CD4-positive, alpha-beta T cell treated with Interleukin-17A for 4 hours (primary cell): ENCODE measurements at places on chromosomes 3 and 15.

GRCh38 chr3:81884791-81885190 is 123.3 kb upstream of the GBE1 start:
- DNase-seq = no peak

DNA sequence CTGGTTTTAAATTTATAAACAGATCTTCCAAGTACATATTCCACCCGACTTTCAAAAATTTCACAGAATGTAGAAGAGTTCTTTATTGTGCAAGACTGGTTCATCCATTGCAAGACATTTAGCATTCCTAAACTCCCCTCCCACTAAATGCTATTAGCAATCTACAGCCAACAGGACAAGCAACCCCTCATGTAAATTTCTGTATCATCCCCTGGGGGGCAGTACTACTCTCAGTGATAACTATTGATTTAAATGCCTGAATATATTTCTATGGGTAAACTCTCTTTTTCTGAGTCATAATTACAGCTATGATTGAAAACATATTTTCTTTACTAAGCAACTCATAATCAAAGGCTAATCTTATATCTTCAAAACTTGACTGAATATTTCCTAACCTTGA is 10.7 kb upstream of the SLC15A2 start:
- DNase-seq = no peak

DNA sequence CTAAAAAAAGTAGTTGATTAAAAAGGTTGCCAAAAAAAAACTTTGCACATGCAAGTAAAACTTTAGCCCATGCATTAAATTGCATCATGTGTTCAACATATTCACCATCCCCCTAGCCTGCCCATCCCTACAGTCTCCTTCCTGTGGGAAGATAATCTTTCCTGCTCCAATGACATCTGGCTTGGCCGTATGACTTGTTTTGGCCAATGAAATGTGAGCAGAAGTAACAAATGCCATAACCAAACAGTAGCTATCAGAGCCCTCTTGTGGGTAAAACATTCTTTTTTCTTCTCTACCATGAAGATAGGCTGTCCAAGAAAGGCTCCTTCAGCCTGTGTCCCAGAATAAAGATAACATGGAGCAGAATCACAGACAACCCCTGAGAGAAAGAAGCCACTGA is 15.3 kb downstream of the ERC2 start:
- DNase-seq = no peak

GRCh38 chr15:59814409-59814808 is 125.3 kb upstream of the BNIP2 start:
- peak; percentile 60 for DNase-seq

GRCh38 chr3:14166877-14167603 is 11.4 kb downstream of the XPC start:
- no peak for DNase-seq

DNA sequence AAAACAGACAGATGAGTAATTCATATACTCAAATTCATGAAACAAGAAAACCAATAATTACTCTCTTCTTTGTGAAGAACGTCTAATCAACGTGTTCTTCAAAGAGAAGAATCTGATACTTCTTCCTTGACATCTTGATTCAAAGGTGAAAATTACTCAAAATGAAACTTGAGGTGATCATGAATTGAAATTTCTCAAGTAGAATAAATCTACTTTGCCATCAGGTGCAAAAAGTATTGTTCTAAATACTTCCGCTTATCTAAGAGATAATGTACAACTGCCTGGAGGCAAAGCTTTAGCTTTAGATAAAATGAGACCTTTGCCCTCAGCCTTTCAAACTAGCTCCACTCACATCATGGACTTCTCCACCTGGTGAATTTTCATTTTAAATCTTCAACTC is 13.9 kb upstream of the XXYLT1 start:
- no peak for DNase-seq
